SJSA1 (cell line): ENCODE measurements at places on chromosomes 7 and 10.

DNA sequence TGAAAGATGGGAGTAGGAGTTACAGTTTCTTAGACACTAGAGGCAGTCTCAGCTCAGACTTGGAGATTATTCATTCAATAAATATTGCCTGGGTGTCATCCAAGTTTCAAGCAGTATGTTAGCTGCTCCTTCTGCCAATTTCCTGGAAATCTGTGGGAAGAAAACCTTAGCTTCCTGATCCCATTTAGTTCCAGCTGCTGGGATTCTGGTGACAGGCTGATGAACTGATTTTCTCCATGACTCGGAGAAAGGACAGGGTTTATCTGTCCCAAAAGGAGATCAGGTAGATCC lies 95.8 kb downstream of the CLEC2L start:
- no peak for DNase-seq
- H3K4me1 ChIP-seq: no peaks in the 10 kb centered on the region
- H3K27me3 ChIP-seq: no peaks in the 10 kb centered on the region
- H3K27ac ChIP-seq: no peak overlapping the region
- no peak overlapping the region for H3K4me3 ChIP-seq

DNA sequence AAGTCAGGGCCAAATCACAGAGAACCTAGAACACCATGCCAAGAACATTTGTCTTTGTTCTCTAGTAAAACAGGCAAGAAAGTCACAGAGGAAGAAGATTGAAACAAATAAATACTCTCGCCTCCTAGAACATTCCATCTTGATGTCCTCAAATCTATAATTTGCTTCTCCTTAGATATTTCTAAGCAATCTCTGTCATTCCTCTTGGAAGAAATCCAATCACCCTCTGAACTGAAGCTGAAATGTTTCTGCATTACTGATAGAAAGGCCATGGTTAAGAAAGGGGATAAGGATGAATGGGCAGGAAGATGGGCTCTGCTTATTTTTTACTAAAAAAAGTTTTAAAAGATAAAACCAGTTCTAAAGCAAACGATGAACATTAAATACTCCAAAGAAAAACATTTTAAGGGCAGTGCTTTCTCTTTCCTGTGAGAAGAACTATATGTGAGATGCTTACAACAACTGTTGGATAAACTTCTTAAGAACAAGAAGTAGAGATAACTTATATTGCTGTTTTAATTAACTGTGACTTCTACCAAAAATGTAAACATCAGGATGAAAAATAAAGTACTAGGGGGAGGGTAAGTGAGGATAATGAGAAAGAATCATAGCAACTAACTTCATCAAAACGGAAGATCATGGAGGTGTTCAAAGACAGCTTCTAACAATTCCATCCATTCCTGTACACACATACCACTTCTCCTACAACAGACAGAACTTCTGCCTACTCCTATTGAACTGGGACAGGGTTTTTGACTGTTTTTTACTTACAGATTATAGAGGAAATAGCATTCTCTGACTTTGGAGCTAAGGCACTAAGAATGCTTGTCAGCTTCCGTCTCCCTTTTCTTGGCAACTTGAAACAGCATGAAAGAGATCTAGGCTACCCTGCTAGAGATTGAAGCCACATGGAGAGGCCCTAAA lies 153.0 kb upstream of the LRRTM3 start:
- H3K27ac ChIP-seq: no peak overlapping the region
- DNase-seq: no peak
- H3K36me3 ChIP-seq: no peaks in the 10 kb centered on the region
- no peaks in the 10 kb centered on the region for H3K27me3 ChIP-seq
- H3K4me1 ChIP-seq: no peaks in the 10 kb centered on the region

- H3K4me1 ChIP-seq: peaks cover 54% of the 10 kb centered on the region
- no peaks in the 10 kb centered on the region for H3K36me3 ChIP-seq
- no peak for DNase-seq
- peak overlapping the region; percentile 38; the same call in 1 of the 2 replicates for H3K27ac ChIP-seq
- H3K4me3 ChIP-seq: no peak overlapping the region
These were observed 85.6 kb upstream of the CAPZA2 start for GRCh38 chr7:116776610-116777289.

GRCh38 chr10:19531324-19531723 lies 284.9 kb upstream of the PLXDC2 start:
- no peak overlapping the region for H3K4me3 ChIP-seq
- no peaks in the 10 kb centered on the region for H3K4me1 ChIP-seq
- no peaks in the 10 kb centered on the region for H3K27me3 ChIP-seq
- no peak for DNase-seq
- no peaks in the 10 kb centered on the region for H3K36me3 ChIP-seq

DNA sequence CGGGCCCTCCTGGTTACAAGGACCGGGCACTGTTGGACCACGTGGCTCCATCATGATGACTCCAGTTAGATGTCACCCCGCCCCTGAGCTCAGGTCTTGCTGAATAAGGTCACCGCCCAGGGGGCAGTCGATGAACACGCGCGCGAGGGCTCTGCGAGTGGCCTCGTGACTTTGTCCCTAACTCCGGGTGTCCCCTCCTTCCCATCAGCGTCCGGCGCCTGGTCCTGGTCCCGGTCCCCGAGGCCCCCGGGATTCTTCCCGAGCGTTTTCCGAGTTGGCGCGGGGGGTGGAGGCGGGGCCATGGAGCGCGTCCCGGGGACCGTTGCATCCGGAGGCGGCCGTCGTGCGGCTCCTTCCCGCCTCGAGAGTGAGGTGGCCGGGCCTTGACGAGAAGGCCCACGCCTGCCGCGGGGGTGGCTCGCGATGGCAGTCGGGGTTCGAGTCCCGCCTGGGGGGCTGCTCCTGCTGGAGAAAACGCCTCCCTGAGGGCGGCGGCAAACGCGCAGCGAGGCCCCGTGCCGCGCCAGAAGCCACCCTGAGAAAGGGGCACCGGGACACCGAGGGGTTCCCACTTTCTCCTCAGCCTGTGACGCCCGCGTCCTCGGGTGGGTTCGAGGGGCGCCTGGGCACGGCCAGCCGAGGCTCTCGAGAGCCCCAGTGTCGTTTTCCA lies 569 bp upstream of the NPTX2 start:
- DNase-seq: no peak
- peaks cover 22% of the 10 kb centered on the region for H3K36me3 ChIP-seq
- peak overlapping the region; percentile 76 for H3K4me3 ChIP-seq
- H3K27ac ChIP-seq: no peak overlapping the region

GRCh38 chr7:26487780-26488515 lies 196.3 kb downstream of the SNX10 start:
- H3K27me3 ChIP-seq: peaks cover 5% of the 10 kb centered on the region; the same call in 1 of the 2 replicates
- no peak for DNase-seq
- H3K4me3 ChIP-seq: no peak overlapping the region

DNA sequence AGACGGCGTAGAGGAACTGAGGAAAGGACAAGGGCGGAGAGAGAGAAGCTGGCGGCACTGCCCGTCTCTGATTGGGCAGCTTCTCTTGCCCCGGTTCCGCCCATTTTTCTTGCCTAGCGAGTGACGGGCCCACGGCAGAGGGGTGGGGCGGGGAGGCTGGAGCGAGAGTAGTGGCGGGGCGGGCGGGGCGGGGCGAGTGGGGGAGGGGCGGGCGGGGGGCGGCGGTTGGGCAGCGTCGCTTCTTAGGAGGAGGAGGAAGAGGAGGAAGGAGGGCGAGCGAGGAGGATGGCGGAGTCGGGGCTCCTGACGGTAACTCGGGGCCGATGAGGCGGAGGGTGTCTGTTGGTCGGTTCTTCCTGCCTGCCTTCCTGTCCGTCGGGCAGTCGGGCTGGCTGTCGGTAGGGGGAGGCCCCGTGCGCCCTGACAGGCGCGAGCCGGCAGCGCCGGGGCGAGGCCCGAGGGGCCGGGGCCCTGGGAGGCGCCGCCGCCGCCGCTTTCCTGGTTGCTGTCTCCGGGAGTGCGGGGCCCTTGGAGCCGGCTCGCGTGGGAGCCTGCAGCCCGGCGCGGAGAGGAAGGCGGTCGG lies at the start of gene SHOC2:
SHOC2 (plus strand) TSS at position 256 of the 583 bp plus-strand sequence. CDS start 44,755 bp downstream, outside the sequence.
- H3K4me3 ChIP-seq: peak within 1 kb of the TSS; percentile 89
- H3K27ac ChIP-seq: peak within 1 kb of the TSS; percentile 100
- H3K36me3 ChIP-seq: peaks cover 3% of the 10 kb centered on the region; the same call in 1 of the 2 replicates

DNA sequence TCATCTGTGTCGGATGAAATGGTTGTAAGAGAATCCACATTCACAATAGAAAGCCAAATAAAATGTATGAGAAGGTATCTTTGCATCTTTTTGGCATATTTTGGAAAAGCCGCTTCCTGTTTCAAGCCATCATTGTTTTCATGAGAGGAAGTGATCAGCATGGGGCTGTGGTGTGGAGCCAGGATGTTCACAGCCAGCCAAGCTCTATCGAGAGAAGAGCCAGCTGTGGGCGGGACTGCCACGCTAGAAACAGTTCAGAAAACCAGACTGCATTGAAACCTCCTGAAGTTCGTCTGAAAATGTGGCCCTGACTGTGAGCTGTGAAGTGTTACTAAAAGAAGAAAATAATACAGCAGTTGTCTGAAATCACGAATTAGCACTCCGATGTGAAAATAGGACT lies 21.2 kb upstream of the NPS start:
- H3K4me3 ChIP-seq: no peak overlapping the region
- H3K4me1 ChIP-seq: no peaks in the 10 kb centered on the region
- 0 out of 2 replicates have a peak, but pooled peaks cover 2% of the 10 kb centered on the region for H3K27me3 ChIP-seq
- H3K36me3 ChIP-seq: no peaks in the 10 kb centered on the region
- H3K27ac ChIP-seq: no peak overlapping the region

DNA sequence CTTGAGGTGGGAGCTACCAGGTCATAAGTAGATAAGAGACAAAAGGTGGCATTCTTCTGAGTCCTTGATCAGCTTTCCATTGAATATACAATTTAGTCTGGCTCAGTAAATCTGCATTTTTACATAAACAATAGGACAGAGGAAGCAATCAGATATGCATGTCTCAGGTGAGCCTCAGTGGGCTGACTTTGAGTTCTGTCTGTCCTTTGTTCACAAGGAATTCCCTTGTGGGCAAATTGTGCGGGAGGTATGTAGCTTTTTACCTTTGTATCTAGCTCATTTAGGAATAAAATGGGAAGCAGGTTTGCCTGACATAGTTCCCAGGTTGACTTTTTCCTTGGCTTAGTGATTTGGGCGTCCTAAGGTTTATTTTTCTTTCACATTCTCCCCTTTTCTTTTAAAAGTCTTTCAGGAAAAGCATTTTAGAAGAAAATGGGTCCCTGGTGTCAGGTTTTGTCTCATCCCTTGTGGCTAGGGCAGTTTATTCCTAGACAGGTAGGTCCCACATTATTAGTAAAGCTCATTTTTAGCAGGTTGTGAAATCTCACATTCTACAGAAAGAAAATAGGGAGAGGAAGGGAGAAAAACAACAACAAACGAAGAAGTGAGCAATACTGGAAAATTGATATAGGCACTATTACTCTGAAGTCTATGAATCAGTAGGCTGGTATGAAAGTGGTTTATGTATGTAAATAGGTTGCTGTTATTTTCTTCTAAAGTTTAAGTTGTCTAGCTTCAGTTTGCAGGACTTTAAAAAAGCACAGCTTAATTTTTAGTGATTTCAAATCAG lies 16.5 kb downstream of the SPAM1 start:
- no peaks in the 10 kb centered on the region; the same call in 1 of the 2 replicates for H3K27me3 ChIP-seq
- no peak overlapping the region for H3K27ac ChIP-seq
- H3K4me1 ChIP-seq: no peaks in the 10 kb centered on the region
- DNase-seq: no peak
- H3K36me3 ChIP-seq: no peaks in the 10 kb centered on the region

DNA sequence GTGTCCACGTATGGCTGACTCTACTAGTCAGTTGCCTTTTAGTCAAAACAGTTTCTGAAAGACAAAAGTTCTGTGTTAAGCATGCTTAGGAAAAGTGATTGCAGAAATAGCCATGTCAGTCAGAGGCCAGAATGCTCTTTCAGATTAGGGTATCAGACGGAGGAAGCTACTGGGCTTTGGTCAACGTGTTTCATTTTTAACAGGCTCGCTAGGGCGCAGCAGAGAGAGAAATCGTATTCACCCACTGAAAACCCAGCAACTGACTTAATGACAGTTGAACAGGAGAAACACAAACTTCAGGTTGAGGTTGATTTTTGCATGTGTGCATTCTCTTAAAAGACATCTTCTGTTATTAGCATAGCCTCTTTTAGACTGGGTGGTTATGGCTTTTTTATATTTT lies 322.6 kb upstream of the KIAA1217 start:
- no peak for DNase-seq
- H3K4me3 ChIP-seq: no peak overlapping the region
- no peaks in the 10 kb centered on the region for H3K27me3 ChIP-seq
- H3K27ac ChIP-seq: no peak overlapping the region
- H3K4me1 ChIP-seq: no peaks in the 10 kb centered on the region
- no peaks in the 10 kb centered on the region for H3K36me3 ChIP-seq

DNA sequence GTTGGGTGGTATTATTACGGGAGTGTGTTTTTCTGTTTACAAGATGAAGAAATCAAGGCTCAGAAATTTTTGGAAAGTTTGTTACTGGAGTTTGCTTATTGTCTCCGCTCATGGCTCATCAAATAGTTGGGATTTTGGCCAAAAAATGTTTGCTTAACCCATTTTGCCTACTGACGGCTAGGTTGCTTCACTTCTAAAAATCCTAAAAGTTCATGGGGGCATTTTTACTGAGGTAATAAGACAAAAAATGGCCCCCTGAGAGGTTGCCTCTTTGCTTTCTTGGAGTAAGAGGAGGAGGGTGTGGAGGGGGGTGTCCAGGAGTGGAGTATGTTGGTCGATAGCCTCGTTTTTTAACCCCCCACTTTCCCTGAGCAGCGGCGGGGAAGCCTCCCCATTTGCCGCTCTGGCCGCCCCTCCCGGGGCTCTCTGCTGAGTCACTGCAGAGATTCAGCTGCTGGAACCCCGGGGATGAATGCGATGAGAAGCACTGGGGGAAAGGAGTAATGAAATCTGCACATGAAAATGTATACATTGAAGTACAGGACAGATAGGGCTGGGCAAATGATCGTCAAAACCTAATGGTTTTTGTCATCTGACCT lies 1.5 kb downstream of the MEST start:
- H3K27me3 ChIP-seq: no peaks in the 10 kb centered on the region
- peaks cover 4% of the 10 kb centered on the region for H3K36me3 ChIP-seq
- H3K4me1 ChIP-seq: peaks cover 31% of the 10 kb centered on the region
- H3K4me3 ChIP-seq: peak overlapping the region; percentile 58

GRCh38 chr7:5361446-5362127 lies 62.0 kb downstream of the TNRC18 start:
- peaks cover 45% of the 10 kb centered on the region for H3K36me3 ChIP-seq
- DNase-seq: no peak
- H3K27ac ChIP-seq: no peak overlapping the region
- no peaks in the 10 kb centered on the region for H3K27me3 ChIP-seq

DNA sequence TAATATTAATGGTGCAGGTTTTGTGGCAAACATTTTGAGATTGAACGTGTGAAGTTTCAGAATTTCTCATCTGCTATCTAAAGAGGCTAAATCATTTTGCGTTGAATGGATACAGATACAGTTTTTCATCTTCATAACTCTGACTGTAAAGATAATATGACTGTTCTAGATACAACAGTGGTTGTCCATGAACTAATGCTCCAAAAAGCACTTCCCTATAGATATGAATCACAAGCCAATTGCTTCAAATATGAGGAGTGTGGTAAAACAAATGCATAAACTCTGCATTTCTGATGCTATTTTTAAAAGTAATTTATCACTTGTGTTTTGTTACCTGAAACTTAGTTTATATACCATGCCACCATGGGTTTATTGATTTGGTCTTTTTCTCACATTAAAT lies 750.1 kb downstream of the MAGI2 start:
- peak overlapping the region; percentile 45 for H3K27ac ChIP-seq
- DNase-seq: no peak
- no peaks in the 10 kb centered on the region for H3K36me3 ChIP-seq
- H3K4me3 ChIP-seq: no peak overlapping the region

- H3K27me3 ChIP-seq: no peaks in the 10 kb centered on the region
- H3K4me1 ChIP-seq: peaks cover 11% of the 10 kb centered on the region
- no peak for DNase-seq
- H3K36me3 ChIP-seq: no peaks in the 10 kb centered on the region
- H3K27ac ChIP-seq: no peak overlapping the region
These were observed 19.4 kb downstream of the NOBOX start for GRCh38 chr7:144384071-144384470.

GRCh38 chr7:139918480-139918879 lies 89.4 kb downstream of the TBXAS1 start:
- no peak for DNase-seq
- H3K27ac ChIP-seq: no peak overlapping the region
- no peaks in the 10 kb centered on the region for H3K36me3 ChIP-seq
- H3K4me3 ChIP-seq: no peak overlapping the region
- H3K27me3 ChIP-seq: no peaks in the 10 kb centered on the region
- H3K4me1 ChIP-seq: peaks cover 29% of the 10 kb centered on the region
